Effector memory CD8-positive, alpha-beta T cell (primary cell): ENCODE measurements at places on chromosomes 5 and 9.

DNA sequence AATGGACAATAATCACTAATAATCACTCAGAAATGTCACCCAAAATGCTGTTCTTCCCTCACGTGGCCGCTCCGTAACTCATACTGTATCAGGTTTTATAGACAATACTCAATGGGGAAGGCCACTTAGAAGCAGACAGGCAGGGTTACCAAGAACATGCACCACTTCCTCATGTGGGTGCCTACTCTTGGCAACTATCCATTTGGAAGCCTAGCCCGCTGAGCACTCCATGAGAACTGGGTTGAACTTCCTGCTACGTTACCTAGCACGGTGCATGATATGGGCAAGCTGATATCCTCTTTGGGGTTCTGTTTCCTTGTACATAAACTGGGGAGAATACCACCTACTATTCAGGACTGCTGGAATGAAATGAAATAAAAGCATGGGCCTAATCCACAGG is 14.3 kb downstream of the DAP start:
- DNase-seq, result no peak

- DNase-seq, result no peak
Measured at GRCh38 chr9:99356512-99356971, 134.5 kb downstream of the SEC61B start.

DNA sequence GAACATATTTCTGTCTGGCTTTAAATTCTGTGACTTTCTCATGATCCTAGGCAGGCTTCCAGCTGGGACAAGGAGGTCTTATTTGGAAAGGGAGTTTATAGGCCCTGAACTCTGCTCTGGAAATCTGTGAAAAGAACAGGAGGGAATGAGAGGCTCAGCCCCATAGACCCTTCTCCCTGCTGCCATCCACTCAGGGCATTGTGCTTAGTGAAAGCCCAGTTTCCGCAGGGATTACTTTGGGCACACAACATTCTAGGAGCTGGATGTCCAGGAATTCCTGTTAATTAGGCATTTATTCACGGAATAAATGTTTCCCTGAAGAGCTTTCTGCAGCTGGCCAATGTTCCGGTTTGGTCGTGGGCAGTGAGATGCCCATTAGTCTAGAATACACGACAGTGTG is 32.7 kb upstream of the COL15A1 start:
- no peak for DNase-seq

- DNase-seq, result no peak
Measured at GRCh38 chr5:92633875-92634487, 947.0 kb downstream of the NR2F1-AS1 start.

- DNase-seq, result no peak
Measured at GRCh38 chr5:65508978-65509377, 27.3 kb upstream of the ADAMTS6 start.

DNA sequence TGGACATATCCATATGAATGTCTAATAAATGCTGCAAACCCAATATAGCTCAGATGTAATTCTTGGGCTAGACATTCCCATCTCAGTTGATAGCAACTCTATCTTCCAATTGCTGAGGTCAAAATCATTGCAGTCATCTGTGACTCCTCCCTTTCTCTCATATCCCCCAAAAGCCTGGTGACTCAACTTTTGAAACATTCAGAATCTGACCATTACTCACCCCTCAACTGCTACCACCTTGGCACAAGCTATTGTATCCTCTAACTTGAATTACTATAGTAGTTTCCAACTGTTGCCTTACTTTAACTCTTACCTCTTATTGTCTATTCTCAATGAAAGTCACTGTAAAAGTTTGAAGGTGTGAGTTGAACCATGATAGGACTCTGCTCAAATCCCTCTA is 600.1 kb upstream of the RGMB start:
- no peak for DNase-seq

DNA sequence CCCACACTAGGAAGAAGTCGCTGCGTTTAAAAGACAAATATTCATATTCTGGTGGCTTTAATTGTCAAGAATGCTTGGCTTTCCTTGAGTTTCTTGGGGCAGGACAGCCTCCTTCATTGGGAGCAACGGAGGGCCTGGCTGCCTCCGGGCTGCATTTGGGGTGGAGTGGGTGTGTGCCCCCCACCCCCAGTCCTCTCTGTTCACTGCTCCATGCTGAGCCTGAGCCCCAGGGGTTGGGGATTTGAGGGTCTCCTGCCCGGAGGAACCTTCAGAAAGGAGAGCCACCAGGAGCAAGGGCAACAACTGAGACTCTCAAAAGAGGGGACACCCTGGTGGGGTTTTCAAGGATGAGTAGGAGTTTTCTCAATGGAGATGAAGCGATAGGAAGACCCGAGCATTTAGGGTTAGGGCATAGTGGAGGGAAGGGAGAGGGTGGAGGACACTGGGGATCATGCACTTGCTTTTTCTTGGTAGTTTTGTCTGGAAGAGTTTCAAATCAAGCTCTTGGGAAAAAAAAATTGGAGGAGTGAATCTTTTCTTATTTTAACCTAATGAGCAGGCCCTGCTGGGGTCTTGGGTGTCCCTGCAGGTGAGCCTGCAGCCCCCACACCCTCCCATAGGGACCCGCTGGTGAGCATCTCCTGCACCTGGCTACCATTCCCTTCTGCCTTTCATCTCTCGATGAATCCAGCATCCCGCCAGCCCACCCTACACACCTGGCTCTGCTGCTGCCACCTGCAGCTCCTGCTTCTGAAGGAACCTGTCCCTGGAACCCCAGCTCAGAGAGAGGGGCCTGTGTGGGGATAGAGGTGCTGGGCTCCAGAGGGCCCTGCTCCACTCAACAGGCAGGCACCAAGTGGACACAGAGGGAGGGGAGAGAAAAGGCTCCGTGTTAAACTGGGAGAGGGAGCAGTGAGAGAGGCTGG is 4.1 kb downstream of the SLC6A19 start:
- DNase-seq, result no peak

- no peak for DNase-seq
Measured at GRCh38 chr5:29005386-29005785, 1967.0 kb upstream of the CDH9 start.

DNA sequence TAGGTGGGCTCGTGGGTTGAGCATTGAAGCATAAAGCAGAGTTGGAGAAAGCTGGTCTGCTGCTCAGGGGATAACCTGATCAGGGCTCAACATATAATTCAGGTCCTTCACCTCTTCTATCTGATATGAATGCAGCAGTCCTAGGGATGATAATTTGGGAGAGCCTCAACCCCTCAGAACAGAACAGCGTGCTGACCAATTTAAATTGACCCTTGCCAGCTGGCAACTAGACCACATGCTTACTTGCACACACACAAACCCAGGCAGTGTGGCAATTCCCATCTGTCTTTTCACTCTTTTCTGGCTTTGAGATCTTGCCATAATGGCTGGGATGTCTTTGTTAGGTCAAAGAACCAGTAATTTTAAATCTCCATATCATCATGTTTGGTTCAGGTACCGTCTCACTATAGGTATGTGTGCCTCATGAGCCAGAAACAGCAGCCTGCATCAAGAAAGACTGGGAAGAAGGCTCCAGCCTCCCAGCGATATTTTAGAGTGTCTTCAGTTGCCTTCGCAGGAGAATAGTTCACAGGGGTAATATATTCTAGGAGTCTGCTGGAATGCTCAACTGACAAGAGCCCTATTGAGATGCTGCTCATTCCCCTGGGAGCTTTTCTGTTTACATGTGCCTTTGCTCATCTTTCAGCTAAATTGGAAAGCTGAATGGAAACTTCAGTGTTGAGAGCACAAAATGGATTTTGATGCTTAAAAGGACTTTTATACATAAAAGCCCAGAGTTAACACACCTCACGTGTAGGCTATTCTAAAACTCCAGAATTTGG is 497.6 kb downstream of the RASEF start:
- no peak for DNase-seq

GRCh38 chr5:140595538-140596300 is 31.1 kb downstream of the SLC35A4 start:
- DNase-seq, result no peak

- DNase-seq, result no peak
Measured at GRCh38 chr5:82959466-82959865, 117.7 kb downstream of the TMEM167A start.

GRCh38 chr5:90871391-90871991 is 312.9 kb downstream of the ADGRV1 start:
- DNase-seq, result no peak

DNA sequence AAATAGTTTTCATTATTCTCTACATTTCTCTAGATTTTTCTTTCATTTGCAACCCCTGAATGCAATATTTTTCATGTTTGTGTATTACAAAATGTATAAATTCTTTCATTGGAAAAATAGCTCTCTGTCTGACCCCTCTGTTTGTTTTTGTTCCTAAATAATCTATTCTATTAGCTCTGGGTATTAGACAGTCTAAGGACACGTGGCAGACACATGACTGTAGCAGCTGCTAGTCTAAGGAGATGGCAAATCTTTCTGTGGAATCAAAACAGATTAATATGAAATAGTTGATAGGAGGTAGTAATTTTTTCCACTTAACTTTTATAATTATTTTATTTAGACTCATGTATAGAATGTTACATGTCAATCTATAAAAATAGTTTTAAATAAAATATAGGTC is 21.4 kb upstream of the SPATA9 start:
- no peak for DNase-seq

- no peak for DNase-seq
Measured at GRCh38 chr9:77877976-77878375, 153.6 kb downstream of the GNAQ start.
